Activated T-cell treated with anti-CD3 and anti-CD28 coated beads, Interleukin-2, amount 50 U/mL, for 72 hours (primary cell): ENCODE measurements at places on chromosomes 12 and 14.

- DNase-seq: no peak
Observed at GRCh38 chr14:70140614-70141013, 48.1 kb downstream of the SLC8A3 start.

DNA sequence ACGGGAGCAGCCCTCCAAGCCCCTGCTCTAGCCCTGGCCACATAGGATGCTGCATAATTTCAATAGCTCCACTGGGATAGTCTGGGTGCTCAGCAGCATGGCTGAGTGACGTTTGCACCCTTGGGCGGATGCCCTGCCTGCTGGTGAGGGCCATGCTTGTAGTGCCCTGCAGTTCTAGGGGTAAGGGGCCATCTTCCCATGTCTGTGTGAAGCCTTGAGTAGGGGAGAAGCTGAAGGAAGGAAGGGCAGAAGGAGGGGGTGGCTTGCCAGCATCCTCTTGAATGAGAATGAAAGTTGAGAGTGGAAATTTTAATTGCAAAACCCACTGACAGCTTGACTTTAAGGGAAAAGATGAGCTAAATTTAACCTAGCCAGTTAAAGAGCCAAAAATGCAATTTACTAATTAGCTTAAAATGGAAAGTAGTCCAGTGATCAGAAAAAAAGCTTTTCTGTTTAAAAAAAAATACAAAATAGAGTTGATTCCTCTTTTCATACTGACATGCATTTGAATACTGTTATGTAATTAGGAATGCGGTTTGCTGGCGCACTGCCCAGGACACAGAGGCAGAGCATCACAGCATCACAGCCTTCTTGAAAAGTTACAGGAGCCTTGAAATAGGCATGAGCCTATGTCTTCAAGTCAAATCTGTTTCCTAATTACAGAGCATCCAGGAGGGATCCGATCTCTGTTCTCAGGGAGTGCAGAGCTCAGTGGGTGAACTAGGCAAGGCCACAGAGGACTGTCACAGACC, 18.5 kb upstream of the EML1 start:
- no peak for DNase-seq

DNA sequence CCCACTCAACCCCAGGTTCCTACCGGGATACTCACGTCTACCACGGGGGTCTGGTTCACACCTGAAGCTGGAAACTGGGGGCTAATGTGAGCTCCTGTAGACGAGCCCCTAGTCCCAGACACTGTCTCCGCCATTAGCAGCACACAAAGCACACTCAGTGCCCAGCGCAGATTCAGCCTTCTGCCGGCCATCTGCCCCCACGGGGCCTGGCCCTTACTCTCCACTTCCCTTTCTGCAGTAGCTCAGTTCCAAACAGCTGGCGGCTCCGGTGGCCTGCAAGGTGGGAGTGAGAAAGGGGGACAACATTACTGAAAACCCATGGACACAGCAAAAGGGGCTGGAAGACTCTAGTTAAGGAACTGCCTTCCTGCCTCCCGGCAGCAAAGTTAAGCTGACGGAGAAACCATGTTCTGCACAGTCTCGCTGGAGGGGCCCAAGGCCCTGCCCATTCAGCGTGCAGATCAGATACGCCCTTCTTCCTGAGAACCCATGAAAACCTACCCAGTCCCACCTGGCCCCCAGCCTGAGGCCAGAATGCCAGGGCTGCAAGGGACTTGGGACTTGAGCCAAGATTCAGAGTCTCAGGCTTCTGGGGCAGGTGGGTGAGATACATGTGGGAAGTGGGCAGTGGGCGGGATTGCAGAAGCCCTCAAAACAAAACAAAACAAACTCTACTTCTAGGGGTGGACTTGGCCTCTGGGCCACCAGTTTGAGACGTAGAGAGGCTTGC, 2.1 kb downstream of the SLC8B1 start:
- DNase-seq: no peak

- no peak for DNase-seq
Observed at GRCh38 chr12:576615-577110, 86.6 kb downstream of the NINJ2 start.

GRCh38 chr12:102950107-102950949, 7.1 kb upstream of the ASCL1 start:
- no peak for DNase-seq

DNA sequence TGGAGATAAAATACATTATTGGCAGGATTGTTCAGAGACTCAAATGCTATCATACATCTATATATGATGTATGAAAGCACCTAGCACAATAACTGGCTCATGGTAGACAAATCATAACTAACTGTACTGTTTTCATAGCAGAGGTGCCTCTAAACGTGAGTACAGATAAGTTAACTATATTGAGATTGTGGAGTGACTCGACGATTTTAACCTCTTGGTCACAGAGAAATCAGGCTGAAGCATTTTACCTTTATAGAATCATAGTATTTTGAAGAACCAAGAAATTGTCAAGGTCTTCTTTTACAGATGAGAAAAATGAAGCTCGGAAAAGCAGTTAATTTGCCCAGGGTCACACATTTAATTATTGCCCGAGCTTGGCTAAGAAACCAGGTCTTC, 666 bp upstream of the DERA start:
- DNase-seq: no peak

- no peak for DNase-seq
Observed at GRCh38 chr14:50785457-50786063, 45.4 kb downstream of the NIN start.

DNA sequence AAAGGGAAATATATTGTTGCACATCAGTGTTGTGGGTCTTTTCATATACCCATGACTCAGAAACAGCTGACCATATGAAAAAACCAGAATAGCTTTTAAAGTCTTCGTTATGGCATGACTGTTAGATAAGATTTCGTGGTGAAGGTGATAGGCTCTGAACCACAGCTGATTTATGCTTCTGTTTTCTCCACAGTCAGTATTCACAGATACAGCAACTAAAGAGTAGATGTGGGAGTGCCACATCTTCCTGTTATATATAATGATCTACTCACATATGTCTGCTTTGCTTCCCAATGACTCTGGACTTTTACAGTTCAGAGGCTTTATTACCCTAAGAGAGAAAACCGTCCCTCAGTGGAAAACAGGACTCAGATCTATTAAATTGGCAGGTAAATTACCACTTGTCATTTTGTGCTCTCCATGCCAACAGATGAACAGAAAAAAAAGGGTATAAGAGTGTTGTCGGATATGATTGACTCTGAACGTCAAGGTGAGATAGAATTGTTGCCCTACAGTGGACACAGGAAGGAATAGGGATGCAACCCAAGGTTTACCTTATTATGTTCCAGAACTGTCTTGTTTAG, 1037.1 kb downstream of the GALC start:
- no peak for DNase-seq
